ENCODE measurements at places on chromosomes 11 and 22.

DNA sequence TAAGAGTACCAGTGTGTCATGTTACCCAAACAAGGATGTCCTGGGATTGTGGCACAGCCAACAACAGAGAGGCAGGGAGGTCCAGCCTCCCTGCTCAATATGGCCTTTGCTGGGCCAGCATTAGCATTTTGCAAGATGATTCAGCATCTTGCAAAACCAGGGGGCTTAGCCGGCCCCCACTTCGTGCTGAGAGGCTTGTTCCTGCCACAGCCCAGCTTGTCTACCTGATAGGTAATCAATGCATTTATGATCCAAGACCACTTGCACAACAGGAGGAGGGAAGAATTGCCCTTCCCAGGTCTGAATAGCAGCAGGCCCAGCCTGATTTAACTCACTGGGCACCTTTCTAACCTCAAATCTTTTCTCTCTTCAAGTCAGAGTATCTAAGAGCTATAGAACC is 189.0 kb upstream of the SYT13 start:
- DNase-seq, result no peak

DNA sequence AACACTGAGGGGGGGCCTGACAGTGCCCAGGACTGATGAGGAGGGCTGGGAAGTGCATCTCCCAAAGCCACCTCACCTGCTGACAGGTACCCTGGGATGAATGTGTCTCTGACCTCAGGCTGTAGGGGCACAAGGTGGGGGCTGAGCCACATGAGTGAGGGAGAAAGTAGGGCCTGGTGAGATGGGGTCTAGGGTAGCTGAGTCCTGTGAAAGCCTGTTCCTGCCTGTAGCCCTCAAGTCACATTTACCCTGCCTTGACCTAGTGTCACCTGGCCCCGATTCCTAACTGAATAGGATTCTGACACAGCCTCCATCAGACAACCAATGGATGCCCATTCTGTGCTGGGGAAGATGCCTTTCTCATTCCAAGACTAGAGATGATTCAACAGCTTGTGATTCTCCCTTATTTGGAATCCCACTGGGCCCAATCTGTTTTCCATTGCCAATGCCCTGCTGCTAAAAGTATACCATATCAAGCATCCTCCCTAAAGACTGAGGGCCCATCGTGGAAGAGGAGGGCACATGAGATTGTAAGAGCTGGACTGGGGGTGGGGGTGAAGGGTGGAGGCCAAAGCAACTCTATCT is 11.1 kb upstream of the RFPL1 start:
- DNase-seq, result no peak

DNA sequence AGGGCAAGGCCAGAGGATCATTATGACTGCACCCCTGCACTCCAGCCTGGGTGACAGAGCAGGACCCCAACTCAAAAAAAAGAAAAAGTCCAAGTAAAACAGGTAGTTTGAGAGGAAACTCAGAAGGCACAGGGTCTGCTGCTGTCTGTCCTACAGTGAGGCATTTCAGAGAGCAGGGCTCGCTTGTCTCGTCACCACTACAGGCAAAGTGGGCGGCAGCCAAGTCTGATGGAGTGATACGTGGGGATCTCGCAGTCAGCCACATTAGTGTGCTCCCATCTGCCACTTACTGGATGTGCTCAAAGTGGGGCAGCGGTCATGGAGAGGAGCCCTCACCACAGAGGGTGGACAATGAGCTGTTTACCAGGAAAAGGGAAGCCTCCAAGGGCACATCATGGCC is 42.1 kb downstream of the PI4KA start:
- no peak for DNase-seq

- DNase-seq, result no peak
Observed at GRCh38 chr22:25847451-25847850, 105.5 kb downstream of the MYO18B start.

- peak; percentile 12 for DNase-seq
Observed at GRCh38 chr22:42194953-42195352, 64.3 kb upstream of the CYP2D6 start.

DNA sequence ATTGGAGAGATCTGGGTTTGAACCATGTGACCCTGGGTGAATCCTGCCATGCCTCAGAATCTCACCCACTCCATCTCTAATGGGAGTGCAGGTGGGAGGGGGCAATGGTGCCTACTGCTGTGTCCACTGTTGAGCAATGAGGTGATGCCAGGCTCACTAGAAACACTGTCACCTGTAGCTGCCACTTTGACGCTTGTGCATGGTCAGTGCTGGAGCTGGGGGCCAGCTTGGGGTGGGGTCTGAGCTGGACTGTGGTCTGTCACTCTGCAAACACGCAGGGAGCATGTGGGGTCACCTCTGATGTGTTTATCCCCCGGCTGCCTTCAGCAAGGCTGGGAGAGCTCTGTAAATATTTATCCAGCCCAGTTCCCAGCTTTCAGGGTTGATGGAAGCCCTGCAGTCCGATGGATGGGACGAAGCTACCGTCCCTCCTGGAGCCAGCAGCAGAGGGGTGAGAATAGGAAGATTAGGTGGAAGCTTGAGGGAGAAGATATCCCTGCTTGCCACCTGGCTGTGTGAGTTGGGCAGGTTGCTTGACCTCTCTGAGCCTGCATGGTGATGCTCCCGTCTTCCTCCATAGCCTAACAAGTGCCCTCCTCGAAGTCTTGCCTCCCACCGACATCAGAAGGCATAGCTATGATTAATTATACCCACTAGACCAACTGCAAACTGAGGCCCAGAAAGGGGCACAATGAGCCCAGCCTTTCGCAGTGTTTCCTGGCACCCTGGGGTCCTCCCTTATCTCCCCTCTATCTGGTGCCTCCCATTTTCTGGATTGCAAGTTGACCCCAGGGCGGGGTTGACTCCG is 1.7 kb downstream of the MMP11 start:
- no peak for DNase-seq

DNA sequence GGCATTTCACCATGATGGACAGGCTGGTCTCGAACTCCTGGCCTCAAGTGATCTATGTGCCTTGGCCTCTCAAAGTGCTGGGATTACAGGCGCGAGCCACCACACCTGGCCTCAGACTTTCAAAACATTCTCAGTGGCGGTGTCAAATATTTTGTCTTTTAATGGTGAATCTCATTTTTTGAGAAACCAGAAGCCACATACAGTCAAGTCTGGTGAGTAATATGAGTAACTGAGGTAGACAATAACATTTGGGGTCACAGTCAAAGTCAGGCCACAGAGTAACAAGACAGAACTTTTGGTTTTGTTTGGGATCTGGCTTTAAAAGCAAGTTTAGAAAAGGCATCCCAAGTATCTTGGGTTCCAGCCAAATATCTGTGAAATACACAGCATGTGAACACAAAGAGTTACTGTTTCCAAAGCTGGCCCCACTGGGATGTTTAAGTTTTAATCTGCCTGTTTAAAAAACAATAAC is 5.6 kb upstream of the TMA7B start:
- DNase-seq, result no peak

DNA sequence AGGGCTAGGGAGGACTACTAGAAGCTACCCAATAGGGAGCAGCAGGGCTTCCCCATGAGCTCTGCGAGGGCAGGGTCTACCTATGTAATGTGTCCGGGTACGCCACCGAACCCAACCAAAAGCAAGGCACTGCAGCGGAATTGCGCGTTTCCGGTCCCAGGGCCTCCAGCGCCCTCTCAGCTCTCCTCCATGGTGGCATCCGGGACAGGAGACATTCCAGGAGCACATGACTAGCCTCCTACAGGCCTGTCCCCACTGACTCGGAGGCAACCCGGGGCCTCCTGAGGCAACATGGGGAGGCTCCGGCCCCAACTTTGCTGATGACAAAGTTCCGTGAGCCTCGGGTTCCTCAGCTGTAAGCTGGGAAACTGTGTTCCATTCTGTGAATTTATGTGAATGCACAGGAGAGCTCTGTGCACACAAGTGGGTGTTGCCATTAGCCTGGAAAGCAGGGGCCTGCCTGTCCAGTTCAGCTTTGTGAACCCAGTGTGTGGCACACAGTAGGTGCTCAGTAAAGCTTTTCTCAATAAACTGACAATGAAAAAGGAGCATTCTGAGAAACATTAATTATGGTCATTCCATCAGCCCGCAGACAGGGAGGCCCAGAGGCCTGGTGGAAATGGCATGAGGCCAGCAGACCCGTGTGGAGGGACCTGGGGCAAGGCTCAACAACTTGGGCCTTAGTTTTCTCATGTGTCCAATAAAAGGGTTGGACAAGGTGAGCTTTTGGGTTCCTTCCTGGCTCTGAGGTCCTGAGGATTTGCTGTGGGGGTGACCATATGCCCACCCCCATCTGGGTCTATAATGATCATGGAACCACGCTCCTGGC is 50.3 kb downstream of the CHRDL2 start:
- no peak for DNase-seq

DNA sequence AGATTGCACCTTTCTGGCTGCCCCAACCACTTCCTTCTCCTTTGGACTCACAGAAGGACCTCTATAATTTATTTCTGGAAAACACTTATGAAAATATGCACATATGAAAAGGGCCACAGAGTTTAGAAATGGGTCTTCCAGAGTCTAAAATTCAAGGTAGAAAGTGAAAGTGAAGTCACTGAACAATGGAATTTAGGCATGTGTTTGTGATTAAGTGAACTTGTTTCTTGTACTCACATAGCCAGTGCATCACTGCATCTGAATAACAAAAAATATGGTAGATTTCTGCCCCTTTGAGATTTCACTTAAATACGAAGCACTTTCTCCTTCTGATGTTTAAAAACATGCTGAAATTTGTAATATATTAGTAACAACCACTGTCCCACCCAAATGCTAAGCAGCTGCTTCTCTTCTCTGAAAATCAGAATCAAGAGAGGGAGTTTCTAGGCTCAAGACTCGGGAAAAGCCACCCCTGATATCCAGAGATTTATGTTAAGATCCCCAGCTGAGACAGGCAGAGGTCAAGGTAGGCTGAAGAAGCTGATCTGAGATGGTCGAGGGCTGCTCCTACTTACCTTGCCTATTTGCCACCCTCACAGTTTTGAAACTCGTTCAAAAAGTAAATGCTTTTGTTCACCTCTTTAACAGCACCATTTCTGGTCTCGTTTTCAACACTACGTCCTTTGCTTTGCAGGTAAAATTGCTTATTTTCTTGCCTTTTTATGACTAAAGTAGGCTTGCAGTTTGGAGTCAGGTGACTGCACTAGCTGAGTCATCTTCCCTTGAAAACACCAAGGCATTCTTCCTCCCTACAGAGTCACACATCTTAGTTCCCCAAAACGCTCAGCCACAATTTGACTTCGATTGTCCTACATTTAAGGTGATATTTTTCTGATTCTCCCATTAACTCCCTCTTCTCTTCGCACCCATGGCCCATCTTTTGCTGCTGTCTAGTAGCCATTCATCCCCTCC is at the start of gene XKR3:
XKR3 (minus strand) TSS at position 696 of the 972 bp plus-strand sequence. CDS start 17,338 bp downstream, outside the sequence.
- DNase-seq, result no peak

GRCh38 chr11:63738720-63739360 is 29.7 kb downstream of the ZFTA start:
- DNase-seq, result no peak

DNA sequence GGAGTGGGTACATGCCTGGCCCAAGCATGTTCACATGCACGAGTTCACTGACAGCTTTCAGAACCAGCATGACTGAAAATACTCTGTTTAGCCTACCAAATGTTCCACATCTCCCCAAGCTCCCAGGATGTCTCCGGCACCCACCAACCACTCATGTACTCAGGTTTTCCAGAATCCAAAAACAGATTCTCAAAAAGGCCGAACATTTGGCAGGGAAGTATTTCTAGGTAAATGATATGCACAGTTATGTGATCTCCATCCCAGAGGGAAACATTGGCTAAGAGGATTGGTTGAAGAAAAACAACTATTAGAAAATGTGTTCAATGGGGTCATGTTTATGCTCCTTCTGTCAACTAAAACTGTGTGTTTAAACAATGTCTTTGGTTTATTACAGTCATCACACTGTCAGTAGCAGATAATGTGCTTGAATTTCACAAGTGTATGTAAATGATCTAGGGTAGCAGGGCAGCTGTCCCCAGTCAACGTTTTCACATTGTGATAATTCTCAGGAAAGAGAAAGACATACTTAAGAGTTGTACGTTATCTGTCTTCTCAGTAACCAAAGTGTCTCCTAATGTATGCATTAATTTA is 52.3 kb downstream of the BARX2 start:
- DNase-seq, result no peak

- no peak for DNase-seq
Observed at GRCh38 chr11:83572581-83573496, 286.7 kb upstream of the CCDC90B start.

- DNase-seq, result no peak
Observed at GRCh38 chr11:15016200-15016599, 44.0 kb upstream of the CALCA start.

GRCh38 chr11:118619444-118620197 is 12.2 kb downstream of the PHLDB1 start:
- no peak for DNase-seq

DNA sequence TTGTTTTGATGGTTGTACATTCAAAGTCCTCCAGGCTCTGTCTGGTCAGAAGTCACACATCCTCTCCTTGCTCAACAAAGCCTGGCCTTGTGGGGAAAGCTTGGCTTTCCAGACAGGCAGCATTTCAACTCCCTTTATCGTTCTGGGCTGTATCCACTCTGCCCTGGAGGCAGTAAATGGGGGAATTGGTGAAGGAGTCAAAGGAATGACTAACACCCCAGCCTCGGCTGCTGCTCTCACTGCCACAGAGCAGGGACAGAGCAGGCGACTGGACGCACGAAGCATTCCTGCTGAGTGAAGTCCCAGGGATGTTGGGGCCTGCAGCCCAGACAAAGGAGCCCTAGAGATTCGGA is 52.8 kb downstream of the WNT11 start:
- peak; percentile 36 for DNase-seq

DNA sequence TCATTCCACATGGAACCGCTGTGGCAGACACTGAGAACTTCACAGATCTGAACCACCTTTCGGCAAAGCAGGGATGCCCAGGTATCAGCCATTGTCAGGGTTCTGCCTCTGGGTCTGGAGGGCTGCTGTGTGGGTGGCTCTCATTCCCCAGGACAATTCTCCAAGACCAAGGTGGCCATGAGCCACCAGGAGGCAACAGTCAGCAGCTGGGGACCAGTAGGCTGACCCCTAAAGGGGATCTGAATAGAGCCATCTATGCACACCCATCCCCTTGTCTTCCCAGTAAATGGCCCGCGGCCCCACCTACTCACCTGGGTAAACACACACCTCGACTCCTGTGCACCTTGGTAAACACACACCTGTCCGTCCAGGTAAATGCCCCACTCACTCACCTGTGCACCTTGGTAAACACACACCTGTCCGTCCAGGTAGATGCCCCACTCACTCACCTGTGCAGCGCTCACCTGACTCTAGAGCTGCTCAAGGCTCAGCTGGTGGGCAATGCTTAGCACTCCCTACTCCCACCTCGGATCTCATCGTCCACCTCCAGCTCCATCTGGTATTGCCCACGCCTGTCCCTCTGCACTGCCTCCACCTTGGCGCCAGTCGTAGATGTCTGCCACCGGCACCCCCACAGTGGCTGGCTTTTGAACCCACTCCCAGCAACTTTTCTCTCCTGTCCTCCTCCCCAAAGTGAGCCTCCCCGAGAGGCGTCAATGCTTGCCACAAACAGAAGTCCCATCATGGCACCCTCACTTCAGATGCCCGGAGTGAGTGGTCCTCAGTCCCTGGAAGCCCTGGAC is 10.2 kb downstream of the SLC25A1 start:
- no peak for DNase-seq

DNA sequence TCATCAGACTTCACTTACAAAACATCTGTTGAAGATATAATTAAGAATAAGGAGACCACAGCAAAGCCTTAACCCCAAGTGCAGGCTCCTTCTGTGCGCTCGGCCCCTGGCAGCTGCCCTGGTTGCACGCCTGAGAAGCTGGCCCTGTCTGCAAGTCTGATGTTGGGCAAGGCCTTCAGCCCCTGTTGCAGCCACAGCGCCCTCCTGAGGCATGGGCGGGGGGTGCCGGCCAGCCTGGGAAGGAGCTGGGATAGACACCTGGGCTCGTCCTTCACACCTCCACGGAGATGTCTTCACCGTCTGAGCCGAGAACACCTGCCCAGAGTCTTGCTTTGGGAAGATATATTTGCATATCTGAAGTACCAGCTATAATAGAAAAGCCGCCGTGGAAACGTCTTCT is 104.1 kb downstream of the MPPED1 start:
- no peak for DNase-seq

Measured in T47D (cell line).